ENCODE measurements at places on chromosomes 2 and 18.

GRCh38 chr2:152683400-152683799 lies 33.9 kb downstream of the PRPF40A start:
- no peak for DNase-seq

DNA sequence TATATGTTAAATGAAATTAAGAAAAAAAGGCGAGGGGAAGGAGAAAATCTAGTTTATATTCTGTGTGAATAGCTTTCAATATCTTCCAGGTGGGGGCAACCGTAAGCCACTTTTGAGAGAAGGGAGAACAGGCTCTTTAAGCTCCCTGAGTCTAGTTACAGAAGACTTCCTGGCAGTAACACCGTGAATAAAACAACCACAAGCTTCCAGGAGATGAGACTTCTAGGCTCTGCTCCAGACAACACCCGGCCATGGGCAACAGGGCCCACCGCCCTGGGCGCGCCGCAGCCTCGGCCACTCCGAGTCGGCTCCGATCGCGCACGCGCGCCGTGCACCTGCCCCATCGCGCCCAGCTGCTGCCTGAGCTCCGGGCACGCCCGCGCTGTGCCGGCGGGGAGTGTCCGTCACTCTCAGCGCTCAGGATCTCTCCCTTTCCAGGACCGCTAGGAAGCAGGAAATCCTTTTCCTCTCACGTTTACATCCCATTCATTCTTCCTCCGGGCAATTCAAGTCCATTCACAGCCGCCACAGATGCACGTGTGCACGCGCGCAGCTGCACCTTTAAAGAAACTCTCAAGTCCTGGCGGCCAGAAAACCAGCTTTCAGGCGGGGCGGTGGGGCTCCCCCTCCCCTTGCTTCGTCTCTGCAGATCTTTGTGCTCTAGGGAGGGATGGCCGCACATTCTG lies 19.4 kb upstream of the PAX3 start:
- DNase-seq, result peak; percentile 86

DNA sequence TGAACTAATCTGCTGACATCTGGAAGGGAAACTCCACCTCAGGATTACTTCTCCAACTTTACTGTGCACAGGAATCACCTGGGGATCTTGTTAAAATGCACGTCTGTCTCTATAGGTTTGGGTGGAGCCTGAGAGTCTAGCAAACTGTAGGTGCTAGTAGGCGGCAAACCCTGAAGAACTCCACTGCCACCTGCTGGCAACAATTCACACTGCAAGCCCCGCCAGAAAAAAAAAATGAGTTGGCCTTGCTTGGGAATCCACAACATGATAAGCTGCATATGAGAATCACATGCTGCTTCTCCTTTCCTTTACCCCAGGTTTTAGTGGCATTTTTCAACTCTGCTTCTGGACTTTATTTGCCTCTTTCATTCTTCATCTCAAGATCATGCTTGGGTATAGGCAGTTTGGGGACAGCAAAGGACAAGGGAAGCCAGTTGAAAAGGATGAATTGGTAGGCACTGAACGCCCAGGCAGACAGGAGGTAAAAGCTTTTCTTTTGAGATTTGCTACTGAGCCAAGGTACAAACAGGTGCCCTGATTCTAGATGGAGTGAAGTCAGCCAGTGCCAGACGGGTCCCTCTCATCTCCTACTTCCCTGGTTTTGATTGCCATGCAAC lies 88.8 kb downstream of the VIT start:
- DNase-seq, result peak; percentile 82

GRCh38 chr2:196839574-196839973 lies 30.4 kb upstream of the C2orf66 start:
- peak; percentile 30 for DNase-seq

DNA sequence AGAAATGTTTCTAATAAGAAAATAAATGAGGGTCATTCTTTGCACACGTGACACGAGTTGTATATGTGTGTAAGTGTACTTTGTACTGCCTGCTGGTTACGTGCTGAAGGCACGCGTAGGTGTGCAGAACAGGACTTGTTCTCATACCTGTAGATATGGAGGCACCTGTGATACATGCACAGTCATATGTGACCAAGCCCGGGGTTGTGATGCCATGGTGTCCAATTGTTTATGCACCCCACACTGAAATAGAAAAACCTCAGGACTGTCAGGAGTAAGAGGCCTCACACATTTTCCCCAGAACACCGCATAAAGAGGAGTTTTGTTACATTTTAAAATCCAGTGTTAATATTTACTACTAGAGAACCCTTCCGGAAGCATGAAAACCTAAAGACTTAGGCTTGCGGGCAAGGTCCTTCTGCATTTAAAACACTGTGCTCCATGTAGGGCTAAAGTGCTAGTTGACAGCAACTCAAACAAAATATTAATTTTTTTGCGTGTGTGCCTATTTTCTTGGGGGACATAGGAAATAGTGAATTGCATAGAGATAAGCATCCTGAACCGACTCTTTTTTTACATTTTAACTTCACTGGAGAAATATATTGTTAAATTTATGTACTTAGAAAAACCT lies 9.3 kb downstream of the TSHZ1 start:
- peak; percentile 31 for DNase-seq

GRCh38 chr18:22485808-22486244 lies 68.1 kb upstream of the CTAGE1 start:
- DNase-seq, result no peak

DNA sequence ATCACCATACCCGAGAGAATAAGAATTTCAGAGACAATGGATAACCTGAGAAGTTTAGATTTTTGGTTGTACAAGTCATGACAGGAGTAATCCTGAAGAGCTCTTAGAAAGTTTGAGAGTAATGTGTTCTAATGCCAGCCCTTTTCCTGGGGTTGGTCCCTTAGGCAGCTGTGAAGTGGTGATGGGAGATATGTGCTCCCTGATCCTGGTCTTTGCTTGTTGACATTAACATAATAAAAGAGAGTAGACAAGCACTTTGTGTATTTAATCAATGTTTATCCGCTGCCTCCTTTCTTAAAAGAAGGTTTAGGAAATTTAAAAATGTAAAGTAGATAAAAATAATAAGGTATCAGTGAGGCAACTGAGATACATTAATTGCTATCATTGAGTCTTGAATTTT lies 13.8 kb upstream of the DSC3 start:
- no peak for DNase-seq

- no peak for DNase-seq
These were observed 188.2 kb downstream of the PRKCE start for GRCh38 chr2:45839508-45840251.

- peak; percentile 83 for DNase-seq
These were observed 16.6 kb upstream of the HRH4 start for GRCh38 chr18:24443870-24444269.

GRCh38 chr18:45121146-45121545 lies 440.5 kb downstream of the SETBP1 start:
- no peak for DNase-seq

DNA sequence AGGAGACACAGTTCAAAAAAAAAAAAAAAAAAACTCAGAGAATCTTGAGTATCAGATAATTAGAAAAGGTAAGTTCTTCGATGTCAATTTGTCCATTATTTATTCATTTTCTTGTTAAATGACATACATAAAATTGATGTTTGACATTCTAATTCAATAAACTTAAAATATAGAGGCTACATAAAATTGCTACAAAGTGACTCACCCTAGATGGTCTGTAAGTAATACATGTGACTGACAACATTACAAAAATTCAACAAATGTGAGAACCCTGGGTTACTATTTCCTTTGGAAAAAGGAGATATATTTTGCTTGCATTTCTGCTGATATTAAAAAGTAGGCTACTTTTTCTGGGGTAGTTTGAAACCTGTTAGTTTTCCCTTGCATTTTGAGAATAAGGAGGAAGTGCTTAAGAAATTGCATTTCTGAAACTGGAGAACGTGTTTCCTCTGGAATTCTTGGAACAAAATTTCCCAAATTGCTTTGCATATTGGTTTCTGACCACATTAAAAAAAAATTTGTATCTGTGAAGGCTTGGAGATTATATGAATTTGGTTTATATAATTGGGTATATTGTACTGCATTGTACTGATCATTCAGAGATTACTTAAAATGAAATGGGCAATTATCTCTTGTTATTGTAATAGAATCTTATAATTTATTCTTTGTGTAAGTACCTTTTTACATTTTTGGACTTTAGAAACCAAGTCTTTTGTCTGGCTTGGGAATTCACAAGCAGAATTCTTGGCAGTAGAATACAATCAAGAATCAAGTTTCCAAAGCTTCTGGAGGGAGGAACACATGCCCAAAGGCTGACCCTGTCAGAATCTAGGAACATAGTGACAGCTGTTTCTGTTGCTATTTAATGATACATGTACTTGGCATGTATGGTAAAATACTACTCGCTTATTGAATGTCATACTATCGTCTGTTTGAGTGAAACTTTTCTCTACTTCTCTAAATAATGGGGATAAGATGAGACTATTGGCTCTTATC lies 106.1 kb downstream of the DSEL start:
- no peak for DNase-seq

DNA sequence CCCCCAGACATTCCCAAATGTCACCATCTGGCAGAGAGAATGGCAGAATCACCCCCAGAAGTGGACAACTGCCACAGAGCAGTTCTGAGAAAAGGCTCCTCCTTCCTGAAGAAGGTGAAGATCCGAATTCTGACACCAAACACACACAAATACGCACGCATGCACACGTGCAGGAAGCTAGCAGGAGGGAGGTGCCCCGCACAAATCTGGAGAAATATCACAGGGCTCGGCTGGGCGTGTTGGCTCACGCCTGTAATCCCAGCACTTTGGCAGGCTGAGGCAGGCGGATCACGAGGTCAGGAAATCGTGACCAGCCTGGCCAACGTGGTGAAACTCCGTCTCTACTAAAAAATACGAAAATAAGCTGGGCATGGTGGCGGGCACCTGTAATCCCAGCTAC lies 38.5 kb upstream of the ATG16L1 start:
- DNase-seq, result no peak

- no peak for DNase-seq
These were observed 71.2 kb upstream of the ODC1 start for GRCh38 chr2:10519394-10519740.

- DNase-seq, result no peak
These were observed 81.5 kb downstream of the NOL10 start for GRCh38 chr2:10608273-10608672.

DNA sequence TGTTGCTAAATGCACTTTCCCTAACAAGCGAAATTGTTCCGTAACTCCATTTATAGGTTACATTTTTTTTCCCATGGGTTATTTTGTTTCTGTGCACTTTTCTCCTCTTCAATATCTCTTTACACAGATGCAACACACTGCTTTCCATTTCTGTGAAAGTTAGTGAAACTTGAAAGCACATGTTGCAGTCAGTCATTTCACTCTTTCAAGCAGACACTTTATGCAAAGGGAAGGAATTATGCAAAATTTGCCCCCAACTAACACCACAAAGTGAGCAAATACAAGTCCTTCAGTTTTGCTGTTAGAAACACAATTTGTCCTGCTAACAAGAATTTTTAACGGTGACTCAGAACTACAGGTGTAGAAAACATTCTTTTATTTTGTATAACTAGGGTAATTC lies 124.8 kb downstream of the PTH2R start:
- DNase-seq, result no peak

- DNase-seq, result no peak
These were observed 207.4 kb upstream of the TWIST2 start for GRCh38 chr2:238640486-238640885.

DNA sequence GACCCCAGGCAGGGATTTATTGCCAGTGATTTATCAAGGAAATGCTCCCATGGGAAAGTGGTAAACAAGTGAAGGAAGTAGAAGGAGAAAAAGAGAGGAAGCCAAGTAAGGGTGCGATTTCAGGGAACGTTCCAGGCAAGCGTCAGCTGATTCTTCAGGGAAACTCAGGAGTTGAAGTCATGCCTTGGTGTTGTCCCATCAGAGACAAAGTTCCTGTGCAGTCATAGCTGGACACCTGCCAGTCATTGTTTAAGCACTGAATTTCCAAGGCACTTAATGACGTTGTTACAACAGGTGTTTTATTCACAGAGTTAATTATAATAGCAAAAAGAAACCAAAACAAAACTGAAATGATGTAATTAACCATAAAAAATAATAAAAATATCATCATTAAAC lies 381.8 kb upstream of the CRIM1 start:
- DNase-seq, result no peak

GRCh38 chr2:217491271-217491670 lies 511.5 kb downstream of the TNS1 start:
- peak; percentile 50 for DNase-seq

DNA sequence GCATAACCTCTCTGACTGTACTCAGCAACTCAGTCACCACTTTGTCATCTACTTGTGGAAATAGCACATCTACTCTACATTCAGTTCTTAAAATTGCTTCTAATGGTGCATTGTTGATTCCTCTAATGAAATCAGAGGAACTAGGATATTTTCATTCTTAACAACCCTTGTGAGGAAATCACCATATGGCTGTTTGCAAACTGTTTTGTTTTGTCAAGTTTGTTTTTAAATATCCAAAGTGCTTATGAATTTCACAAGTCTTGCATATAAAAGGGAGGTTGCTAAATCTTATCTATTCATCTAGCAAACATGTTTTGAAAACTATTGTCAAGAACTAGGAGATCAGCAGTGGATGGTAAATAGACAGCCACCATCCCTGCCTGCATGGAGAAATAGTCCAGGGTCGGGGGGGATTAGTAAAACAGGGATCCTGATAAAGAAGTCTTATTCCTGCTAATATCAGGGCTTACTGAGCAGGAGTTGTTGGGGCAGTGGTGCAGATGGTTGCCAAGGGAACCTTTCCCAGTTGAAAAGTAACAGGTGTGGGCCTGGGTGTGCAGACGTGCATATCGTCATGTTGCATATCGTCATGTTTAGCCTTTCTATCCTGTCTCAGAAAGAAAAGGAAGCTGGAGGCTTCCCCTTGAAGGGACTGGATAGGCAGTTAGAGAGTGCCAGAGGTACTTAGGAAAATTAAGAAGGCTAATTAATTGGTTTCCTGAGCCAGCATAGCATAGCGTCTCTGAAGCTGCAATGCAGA lies 7.5 kb upstream of the MYO3B start:
- no peak for DNase-seq

DNA sequence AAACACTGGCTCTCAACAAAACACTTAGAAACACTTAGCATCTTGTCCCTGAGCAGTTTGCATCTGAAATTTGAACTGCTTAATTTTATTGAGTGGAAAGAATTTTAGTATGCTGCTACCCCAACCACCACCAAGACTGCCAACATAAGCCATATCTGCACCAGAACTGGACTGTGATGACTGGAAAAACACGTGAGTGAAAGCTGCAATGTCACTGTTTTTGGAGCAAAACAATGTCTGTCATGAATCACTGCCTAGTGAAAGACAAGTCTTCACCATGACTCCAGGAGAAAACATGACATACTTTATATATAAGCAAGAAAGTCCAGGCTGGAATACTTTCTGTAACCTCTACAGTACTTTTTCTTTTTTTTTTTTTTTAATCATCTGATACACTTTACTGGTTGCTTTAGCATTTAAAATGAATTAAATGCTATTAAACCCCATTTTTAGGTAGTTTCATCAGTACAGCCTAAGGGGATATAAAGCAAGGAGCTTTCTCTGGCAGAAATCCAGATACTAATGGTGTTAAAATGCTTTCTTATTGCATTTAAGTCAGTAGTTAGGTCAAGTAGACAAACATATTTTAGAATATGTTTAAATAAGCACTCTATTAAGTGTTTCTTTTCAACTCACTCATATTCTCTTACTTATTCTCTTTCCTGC lies 2129.4 kb upstream of the PIK3C3 start:
- DNase-seq, result no peak

Data from hematopoietic multipotent progenitor cell treated with erythropoietin and hydrocortisone succinate and interleukin-3 and kit ligand, for 4 days (in vitro differentiated cells).